NCI-H1092 treated with DMSO at 0.1 percent for 48 hours (cell line): ENCODE measurements at places on chromosomes 4 and X.
A peak's percentile ranks its signal among the peaks of the same experiment; 100 is the strongest.

GRCh38 chr4:145909773-145910172 is 28.9 kb downstream of the ZNF827 start:
- DNase-seq = no peak

DNA sequence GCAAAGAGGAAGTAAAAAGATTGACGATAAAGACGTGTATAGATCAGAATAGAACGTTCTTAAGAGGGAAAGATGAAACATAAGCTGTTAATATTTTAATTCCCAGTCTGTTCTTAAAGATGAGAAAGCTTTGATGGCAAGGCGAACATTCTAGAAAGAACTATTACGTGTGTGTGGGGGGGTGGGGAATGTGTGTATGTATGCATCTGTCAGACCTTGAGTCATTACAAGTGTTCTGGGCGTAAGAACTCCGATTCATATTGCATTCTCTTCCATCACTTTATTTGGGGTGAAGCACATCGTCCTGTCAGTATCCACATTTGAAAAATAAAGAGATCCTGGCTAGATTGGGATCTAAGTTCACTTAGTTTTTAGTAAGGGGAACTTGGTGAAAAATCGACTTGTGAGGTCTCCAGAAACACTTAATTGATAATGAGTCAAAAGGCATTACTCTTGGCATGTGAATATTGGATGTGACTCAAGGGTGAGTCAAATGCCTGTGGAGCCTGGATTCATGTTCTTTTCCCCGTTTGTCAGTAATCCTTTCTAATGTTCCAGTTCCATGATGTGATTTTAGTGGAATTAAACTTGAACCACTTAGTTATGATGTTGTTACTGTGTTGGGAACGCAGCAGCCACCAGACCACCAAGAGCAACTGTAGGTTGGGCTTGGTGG is 3.1 kb downstream of the SMS start:
- DNase-seq = no peak

DNA sequence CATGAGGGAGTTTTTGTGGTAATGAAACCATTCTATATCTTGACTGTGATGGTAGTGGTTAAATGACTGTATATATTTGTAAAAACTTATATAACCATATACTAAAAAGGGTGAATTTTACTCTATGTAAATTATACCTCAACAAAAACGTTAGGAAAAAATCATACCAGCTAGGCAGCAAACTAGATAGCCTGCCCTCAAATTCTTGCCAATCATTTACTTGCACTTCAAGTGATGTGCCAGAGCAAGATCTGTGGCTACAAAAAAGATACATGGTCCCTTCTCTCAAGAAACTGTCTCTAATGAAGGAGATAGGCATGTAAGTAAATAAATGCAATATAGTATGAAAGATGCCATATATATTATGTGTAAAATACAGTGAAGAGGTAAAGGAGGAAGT is 10.0 kb upstream of the RNF128 start:
- DNase-seq = no peak

DNA sequence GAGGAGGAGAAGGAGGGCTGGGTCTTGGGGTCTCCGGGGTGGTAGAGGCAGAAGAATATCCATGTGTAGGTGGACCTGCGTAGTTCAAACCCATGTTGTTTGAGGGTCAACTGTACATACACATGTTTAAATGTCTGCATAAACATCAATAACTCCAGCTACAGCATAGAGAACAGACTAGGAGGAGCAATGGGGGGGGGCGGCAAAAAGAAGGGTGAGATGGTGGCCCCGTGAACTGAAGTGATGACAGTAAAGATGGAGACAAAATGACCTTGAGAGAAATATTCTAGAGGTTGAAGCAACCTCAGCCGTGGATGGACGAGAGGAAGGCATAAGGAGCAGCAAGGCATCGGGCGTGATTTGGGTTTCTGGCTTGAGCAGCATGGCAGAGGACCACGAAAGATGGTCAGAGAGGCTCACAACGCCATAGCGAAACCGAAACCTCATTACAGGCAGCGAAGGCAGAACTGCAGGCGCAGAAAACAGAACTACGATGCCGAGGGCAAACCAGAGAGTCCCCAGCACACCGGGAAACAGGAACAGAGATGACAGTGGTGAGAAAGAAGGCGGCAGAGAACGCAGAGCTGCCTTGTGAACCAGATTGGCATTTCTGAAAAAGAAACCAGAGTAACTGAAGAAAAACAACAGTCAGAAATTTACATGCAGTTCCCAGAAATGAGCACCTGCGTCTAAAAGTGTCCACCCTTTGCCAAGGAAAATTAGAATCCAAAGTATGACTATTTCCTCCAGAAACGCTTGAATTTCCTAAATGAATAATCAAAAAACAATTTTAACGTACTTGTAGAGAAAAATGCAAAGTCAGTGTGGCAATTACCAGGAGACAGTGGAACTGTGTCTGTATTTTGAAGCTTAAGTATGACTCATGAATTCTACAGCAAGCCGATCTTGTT is 50.3 kb upstream of the ENPP6 start:
- peak; percentile 77 for DNase-seq

DNA sequence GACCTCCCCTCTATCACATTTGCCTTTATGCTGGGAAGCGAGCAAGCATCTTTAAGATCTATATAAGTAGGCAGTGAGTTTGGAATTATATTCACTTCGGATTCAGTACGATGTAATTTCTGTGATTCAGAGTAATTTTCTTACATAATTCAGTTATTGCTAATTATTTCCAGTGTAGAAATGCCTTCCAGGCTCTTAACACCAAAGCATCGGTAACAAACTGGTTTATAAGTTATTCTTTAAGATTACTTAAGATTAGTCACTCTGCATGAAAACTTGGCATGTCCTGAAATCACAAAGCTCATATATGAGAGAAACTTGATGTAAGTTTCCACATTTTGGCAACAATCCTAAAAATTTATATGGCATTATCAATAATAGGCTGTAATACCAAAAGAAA is 120.8 kb downstream of the ADAMTS3 start:
- no peak for DNase-seq

GRCh38 chr4:8461086-8461485 is 20.5 kb downstream of the TRMT44 start:
- DNase-seq = no peak

DNA sequence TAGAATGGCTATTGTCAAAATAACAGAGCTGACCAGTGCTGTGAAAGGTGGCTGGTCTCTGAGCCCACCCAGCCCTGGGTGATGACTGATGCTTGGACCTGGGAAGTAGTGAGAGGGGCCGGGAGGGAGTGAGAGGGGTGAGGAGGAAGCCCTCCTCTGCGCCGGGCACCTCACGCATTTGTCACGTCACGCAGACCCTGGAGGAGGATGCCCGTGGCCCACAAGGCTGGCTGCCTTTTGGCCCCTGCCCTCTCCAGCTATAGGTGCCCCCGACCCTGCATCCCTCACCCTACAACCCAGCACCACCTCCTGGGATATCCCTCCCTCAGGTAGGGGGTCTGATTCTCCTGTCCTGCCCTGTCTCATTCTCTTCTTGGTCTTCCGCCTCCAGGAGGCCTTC is 207.4 kb downstream of the AFAP1 start:
- no peak for DNase-seq

- DNase-seq = no peak
Measured at GRCh38 chrX:137172317-137172948, 138.6 kb upstream of the GPR101 start.

- peak; percentile 81 for DNase-seq
Measured at GRCh38 chrX:9995855-9996339, 28.7 kb downstream of the CLDN34 start.

- no peak for DNase-seq
Measured at GRCh38 chr4:177119021-177119471, 190.6 kb upstream of the NEIL3 start.

GRCh38 chrX:134075894-134076718 is 90.7 kb upstream of the GPC3 start:
- no peak for DNase-seq

DNA sequence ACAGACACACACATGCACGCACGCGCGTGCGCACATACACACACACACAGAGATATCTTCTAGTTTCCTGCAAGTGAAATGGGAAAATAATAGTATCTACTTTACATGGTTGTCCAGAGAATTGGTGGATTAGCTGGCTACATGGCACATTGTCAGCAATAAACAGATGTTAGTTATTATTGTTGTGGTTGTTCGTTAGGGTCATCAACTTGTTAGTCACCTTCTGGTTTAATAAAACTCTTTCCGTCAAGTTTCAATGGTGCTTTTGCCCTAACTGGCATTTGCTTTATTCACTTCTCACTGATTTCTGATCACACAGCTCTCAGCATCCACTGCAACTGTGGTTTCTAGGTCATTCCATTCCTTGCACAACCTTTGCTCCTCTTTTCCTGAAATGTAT is 25.4 kb upstream of the RASL11B start:
- no peak for DNase-seq

DNA sequence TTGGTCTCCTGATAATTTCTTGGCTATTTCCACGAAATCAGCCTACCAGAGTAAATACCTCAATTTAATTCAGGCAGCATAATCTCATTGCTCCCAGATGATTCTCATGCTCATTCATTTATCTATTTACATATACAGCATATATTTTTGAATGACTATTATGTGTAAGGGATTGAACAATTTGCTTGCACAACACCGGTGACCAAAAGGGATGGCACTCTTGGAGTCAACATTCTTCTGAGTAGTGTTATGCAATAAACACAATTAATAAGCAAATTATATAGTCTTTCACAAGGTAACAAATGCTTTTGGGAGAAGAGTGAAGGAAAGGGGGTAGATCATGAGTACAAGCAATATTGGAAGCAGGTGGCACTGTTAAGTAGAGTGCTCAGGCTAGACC is 1015.3 kb downstream of the ARAP2 start:
- no peak for DNase-seq

DNA sequence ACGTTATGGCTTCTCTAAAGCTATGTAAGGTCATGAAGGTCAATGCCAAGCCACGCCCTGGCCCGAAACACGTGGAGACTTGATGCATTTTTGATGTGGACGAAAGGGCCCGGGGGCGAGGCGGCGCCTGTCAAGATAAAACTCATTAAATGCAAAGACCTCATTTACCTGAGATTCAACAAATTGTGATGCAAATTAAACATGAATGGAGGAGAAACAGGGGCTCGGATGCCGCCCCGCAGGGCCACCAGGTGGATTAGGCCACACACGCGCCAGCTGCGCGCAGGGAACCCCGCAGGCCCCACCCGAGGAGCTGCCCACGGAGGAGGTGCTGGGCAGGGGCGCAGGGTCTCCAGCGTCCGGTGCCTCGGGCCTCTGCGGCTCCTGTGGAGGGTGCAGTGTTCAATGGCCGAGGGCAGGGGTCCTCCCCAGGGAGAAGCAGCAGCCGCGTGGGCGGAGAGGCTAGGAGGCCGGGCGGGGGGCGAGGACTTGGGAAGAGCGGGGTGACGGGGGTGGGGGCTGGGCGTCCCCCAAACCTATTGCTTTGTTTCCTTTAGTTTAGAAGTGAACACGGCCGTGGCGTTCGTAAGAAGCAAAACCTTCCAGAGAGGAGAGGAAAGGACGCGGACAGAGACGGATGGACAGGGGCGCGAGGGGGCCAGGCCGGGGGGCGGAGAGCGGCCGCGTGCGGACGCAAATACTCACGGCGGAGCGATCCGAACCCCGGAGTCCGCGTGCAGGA is 40.4 kb downstream of the CPLX1 start:
- DNase-seq = no peak

GRCh38 chrX:71637253-71637618 is 18.9 kb upstream of the CXCR3 start:
- DNase-seq = no peak

GRCh38 chrX:27735914-27736313 is 71.9 kb upstream of the MAGEB10 start:
- DNase-seq = no peak

- DNase-seq = no peak
Measured at GRCh38 chr4:173537613-173538147, 7.7 kb upstream of the HAND2 start.

DNA sequence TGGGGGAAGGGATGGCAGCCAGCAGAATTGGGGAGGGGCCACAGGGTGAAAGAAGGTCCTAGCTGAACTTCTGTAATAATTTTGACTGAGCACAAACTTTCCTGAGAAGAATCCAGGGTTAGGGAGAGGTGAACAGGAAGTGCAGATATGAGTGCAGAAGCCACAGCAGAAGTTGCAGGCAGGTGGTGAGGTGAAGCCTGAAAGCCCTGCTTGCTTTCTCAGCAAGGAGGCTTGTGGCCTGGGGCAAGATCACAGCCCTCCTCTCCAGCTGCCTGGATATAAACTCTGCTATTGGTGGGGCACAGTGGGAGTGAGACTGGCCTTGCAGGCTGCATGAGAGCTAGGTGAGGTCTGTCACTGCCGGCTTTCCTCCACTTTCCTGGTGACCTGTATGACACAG is 44.1 kb upstream of the UPRT start:
- DNase-seq = no peak

DNA sequence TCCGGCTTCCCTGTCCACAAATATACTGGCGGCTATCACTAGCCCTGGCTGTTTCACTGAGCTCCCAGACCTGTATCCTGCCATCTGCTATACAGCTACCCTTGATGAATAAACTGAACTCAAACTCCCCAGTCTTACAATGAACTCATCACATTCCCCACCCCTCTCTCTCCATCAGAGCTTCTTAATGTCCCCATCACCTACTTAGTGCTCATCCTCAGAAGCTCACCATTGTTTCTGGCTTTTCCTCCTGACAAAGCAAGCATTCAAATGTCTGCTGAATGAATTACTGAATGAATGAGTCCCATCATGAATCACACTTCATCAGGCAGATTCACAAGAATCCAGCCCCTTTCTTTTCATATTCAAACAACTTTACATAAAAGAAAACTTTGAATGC is 5.7 kb upstream of the DGAT2L6 start:
- DNase-seq = no peak
